ENCODE measurements at places on chromosomes 7 and 10.

DNA sequence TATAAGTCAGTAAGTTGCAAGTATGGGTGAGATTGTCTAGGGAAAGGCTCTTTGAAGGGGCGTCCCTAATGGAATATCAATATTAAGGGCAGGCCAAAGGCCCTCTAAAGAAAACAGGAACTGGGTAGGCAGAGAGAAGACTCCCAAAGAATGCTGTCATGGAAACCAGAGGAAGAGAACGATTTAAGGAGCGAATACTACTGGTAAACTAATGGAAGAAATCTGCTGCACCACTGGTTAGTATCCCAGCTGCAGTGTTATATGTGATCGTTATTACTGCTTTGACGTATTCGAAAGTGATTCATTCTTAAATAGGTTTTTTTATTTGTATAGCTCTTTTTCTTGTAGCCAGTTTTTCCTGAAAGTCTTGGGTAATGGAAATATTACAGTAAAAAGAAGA lies 1.3 kb downstream of the CASP2 start:
- DNase-seq = no peak

DNA sequence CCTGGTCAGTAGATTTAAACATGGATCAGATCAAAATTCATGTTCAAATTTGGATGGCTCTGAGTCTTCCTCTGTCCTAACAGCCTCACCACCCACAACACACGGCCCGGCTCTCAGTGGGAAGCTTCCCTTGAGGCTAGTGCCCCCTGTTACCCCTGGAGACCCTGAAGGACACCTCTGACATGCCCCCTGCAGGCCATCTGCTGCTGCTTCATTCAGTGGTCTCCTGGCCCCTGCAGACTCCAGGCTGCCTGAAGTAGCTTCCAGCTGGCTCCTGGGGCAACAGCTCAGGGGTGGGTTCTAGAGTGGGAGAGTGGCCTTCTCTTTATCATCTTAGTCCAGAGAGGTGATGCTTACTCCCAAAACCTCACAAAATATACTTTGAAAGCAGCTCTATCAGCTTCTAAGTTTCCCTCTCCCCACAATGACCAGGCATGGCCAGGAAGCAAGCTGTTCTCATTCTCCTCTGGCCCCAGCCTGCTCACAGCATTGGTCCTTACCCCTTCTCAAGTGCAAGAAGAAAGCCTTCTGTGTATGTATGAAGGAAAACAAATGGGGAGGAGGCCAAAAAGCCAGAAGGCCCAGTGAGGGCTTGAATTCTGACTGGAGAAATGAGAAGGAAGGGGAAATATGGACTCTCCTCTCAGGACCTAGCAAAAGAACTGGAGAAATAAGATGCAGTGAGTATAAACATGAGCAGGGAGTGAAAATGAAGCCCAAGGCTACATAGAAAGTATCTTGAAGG lies 189.6 kb upstream of the INHBA start:
- no peak for DNase-seq

DNA sequence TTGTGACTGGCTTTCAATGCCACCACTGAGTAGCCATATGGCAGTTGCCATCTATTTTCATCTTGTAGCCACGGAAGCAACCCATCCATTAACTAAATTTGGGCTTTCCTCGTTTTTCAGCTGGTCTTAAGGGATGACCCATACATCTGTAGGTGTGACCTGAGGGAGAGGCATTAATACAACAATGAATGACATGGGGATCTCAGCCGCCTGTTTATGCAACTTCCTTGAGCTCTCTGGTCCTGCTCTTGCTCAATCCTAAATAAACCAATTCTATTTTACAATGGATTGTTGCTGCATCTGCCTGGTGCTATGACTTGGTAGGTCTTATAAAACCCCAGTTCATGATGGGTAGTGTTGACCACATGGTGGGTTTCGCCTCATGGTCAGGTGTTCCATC lies 21.9 kb upstream of the ADAM22 start:
- no peak for DNase-seq

DNA sequence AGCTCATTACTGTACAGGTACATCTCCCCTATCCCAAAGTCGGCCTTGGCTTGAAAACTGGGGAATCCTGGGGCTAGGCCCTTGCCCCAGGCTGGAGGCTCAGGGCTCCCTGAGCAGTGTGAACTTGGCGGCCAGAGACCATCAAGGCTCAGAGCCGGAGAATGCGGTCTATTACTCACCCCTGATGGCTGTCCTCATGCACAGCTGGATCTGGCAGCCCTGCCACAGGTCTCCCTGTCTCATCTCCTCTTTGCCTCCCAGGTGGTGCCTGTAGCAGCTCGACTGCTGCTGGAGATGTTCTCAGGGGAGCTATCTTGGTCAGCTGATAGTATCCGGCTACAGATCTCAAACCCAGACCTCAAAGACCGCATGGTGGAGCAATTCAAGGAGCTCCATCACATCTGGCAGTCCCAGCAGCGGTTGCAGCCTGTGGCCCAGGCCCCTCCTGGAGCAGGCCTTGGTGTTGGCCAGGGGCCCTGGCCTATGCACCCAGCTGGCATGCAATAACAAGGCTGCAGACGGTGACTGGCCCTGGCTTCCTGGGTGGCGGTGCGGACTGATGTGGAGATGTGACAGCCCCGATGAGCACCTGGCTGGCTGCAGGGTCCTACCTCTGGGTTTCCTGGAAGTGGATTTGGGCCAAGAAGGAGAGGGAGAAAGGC lies 10.7 kb downstream of the IRF5 start:
- DNase-seq = no peak

DNA sequence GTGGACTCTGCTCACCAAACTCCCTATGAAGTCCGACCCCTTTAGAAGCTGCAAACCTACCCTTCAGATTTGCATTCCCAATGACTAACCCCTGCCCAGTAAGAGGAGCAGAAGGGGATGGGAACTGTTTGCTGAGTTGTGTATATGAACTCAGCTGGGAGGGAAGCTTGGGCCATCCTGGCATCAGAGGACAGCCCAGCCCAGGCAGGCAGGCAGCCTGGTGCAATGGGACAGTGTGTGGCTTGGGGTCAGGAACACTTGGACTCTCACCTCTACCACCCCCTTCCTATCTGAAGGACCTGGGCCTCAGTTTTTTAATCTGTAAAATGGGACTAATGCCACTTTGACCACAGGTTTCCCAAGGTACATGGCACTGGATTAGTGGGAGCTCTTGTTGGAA lies 147.4 kb upstream of the GPR26 start:
- no peak for DNase-seq

GRCh38 chr10:94902570-94902969 lies 35.9 kb upstream of the CYP2C9 start:
- no peak for DNase-seq

GRCh38 chr10:43649185-43649523 lies 473 bp upstream of the ZNF32 start:
- no peak for DNase-seq

- no peak for DNase-seq
Measured at GRCh38 chr7:34298492-34299013, 359.5 kb upstream of the NPSR1 start.

GRCh38 chr10:107546284-107546683 lies 381.8 kb upstream of the SORCS1 start:
- DNase-seq = no peak

DNA sequence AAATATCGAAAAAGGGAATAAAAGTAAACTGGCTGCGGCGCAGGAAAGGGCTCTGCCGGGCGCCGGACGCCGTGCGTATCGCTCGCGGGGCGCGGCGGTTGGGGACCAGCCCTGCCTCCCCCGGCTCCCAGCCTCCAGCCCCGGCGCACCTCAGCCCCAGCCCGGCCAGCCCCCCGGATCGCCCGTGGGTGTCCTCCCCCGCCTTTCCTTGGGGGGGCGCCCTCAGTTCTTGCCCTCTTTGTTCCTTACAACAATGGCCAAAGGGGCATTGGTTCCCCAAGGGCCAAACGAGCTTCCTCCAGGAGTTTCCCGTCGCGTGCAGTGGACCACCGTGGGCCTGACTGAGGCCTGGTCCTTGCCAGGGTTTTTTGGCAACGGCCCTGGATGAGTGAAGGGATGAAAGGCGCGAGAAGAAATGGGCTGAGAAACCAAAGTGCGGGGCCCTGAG lies 1.2 kb downstream of the MACROH2A2 start:
- DNase-seq = peak; percentile 64

DNA sequence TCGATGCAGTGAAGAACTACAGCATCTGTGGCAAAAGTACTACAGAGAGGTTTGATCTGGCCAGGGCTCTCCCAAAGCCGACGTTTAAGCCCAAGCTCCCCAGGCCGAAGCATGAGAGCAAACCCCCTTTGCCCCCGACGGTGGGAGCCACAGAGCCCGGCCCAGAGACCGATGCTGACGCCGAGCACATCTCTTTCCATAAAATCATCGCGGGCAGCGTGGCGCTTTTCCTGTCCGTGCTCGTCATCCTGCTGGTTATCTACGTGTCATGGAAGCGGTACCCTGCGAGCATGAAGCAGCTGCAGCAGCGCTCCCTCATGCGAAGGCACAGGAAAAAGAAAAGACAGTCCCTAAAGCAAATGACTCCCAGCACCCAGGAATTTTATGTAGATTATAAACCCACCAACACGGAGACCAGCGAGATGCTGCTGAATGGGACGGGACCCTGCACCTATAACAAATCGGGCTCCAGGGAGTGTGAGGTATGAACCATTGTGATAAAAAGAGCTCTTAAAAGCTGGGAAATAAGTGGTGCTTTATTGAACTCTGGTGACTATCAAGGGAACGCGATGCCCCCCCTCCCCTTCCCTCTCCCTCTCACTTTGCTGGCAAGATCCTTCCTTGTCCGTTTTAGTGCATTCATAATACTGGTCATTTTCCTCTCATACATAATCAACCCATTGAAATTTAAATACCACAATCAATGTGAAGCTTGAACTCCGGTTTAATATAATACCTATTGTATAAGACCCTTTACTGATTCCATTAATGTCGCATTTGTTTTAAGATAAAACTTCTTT lies 2.3 kb downstream of the LRRTM3 start:
- peak; percentile 36 for DNase-seq

- DNase-seq = no peak
Measured at GRCh38 chr10:133365461-133366129, 7.6 kb downstream of the ECHS1 start.

DNA sequence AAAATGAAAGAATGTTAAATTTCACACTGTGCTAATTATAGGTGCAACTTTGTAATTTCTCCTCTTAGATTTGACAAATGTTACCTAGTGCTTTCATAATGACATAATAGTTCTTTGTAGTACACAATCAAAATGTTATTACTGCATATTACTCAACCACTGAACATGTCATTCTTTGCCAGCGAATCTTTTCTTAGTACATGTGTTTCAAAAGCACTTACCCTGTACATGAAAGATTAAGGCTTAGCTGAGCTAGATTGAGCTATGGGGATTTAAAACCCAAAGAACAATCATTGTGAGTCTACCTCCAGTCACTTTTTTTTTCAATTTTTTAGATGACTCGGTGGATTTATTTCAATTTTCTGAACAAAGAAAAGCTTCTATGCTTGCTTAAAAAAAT lies 123.5 kb upstream of the FERD3L start:
- DNase-seq = no peak

DNA sequence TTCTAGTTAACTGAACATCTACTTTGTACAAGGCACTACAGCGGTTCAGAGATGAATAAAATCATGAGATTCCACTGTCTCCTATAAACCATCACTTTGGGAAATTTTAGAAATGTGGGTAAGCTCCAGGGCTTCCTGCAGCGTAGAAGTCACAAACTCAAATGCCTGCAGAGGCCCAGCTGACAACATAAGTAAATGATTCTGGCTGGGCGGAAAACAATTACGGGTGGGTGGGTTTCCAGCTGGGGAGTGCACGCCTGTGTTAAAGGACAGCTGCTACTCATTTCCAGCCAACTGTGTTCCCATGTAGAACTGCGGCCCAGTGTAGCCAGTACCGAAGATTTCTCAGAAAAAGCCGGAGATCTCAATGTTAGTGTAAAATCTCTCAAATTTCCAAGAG lies 69.5 kb upstream of the ATRNL1 start:
- DNase-seq = no peak

DNA sequence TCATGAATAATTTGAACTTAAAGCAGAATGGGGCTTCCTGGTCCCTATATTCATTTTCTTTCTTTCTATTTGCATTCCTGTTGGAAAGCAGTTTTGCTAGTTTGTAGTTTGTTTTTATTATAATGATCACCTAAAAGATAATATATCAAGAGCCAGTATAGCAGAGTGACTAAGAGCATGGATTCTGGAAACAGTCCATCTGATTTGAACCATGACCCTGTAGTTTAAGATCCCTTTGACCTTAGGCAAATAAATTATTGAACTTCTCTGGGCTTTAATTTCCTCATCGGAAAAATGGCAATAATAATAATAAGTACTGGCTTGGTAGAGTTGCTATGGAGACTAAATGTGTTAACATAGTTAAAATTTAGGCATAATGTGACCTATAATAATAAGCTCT lies 76.1 kb downstream of the DGKB start:
- DNase-seq = no peak

GRCh38 chr7:30642789-30643188 lies 39.5 kb downstream of the CRHR2 start:
- no peak for DNase-seq

GRCh38 chr7:21507627-21508343 lies 35.1 kb upstream of the DNAH11 start:
- DNase-seq = peak; percentile 62

DNA sequence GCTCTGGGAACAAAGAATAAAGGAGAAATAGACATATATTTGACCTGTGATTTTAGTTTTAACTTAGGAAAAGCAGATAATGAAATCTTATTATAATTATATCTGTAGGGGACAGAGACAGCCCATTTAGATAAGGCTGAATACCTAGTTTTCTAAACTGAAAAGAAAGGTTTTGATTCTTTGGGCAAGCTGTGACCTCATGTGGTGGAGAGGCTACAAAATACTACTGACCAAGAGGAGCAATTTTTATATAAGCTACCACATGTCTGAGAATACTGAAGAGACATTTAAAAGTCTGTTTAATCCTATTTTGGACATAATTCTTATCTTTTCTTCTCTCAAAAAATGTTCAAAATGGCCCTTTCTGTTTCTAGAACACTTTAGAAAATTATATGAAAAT lies 271.0 kb downstream of the MTERF1 start:
- no peak for DNase-seq

GRCh38 chr10:78397786-78398185 lies 364.1 kb downstream of the RPS24 start:
- no peak for DNase-seq

- no peak for DNase-seq
Measured at GRCh38 chr7:32177232-32177631, 107.0 kb upstream of the PDE1C start.

- DNase-seq = no peak
Measured at GRCh38 chr7:108875139-108875538, 305.5 kb downstream of the DNAJB9 start.

GRCh38 chr7:46970131-46970430 lies 611.8 kb downstream of the TNS3 start:
- DNase-seq = no peak

- no peak for DNase-seq
Measured at GRCh38 chr7:82194016-82194643, 249.4 kb downstream of the CACNA2D1 start.

- no peak for DNase-seq
Measured at GRCh38 chr10:118203461-118203860, 138.7 kb downstream of the FAM204A start.

GRCh38 chr10:78455236-78455635 lies 421.6 kb downstream of the RPS24 start:
- no peak for DNase-seq
